ENCODE measurements at places on chromosomes 7 and 10.

GRCh38 chr10:63376560-63377304, 89.0 kb downstream of the JMJD1C start:
- no peak for DNase-seq

DNA sequence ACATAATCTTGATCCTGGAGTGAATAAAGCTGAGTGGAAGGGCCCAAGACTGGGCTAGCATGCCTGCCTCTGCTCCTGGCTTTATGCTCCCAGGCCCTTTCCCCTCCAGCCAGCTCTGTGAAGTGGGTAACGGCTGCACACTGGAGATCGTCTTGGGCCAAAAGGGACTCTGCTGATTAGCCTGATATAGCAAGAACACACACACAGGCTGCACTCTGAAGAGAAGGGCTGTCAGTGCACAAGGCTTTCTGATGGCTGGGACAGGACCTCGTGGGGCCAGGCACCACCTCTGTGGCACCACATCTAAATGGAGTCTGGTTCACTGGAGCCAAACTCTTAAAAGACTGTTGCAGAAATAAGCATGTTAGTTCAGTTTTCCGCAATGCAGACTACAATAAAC, 161.4 kb downstream of the NEURL1 start:
- no peak for DNase-seq

DNA sequence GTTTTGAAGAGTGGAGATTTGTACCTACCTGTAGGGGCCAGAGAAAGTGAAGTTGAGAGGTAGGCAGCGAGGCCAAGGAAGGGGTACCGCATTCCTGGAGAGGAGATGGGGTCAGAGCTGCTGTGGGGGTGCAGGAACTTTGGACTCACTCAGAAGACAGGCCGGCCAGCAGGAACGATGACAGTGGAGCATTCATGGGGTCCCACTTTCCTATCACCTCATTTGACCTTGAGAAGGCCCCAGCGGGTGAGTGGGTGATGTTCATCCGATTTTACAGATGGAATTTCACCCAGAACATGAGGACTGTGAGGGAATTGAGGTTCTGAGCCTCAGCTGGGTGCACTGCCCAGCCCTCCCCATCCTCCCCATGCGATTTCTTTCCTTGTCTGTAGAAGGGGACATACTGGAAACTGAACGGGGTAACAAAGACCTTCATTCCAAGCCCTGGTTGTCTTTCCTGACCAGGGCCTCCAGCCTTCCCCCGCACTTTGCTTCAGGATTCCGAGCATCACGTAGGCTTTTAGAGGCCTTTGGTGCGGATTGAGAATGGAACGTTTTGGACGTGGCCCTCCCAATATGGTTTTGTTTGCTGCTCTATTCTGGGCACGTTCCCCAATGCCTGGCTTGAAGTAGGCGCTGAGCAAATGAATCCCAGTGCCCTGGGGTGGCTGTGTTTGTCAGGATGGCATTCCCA, 87.3 kb downstream of the ADCY1 start:
- DNase-seq = no peak

- DNase-seq = no peak
Observed at GRCh38 chr7:4882169-4883032, 1.1 kb downstream of the RADIL start.

DNA sequence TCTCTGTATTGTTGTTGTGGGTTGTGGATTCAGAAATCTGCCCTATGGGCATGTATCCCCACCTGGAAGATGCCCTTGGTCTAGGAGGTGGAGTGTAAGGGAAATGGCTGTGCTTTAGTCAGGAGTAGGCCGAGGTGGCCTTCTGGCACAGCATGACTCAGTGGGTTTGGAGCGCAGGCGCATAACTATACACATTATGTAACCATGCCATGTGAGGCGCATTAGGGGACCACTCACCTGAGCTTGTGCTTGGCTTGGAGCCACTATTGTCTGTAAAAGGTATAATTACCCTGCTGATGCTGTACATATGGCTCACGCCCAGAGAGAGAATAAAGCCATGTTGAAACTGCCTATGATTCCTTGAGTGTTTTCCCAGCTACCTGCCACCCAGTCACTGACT, 20.6 kb upstream of the ADAMTS14 start:
- DNase-seq = no peak

GRCh38 chr7:89238156-89238555, 442.6 kb upstream of the TEX47 start:
- no peak for DNase-seq

GRCh38 chr7:146397141-146397540, 280.5 kb downstream of the CNTNAP2 start:
- no peak for DNase-seq

- DNase-seq = peak; percentile 39
Observed at GRCh38 chr7:107501593-107501992, 31.7 kb downstream of the GPR22 start.

DNA sequence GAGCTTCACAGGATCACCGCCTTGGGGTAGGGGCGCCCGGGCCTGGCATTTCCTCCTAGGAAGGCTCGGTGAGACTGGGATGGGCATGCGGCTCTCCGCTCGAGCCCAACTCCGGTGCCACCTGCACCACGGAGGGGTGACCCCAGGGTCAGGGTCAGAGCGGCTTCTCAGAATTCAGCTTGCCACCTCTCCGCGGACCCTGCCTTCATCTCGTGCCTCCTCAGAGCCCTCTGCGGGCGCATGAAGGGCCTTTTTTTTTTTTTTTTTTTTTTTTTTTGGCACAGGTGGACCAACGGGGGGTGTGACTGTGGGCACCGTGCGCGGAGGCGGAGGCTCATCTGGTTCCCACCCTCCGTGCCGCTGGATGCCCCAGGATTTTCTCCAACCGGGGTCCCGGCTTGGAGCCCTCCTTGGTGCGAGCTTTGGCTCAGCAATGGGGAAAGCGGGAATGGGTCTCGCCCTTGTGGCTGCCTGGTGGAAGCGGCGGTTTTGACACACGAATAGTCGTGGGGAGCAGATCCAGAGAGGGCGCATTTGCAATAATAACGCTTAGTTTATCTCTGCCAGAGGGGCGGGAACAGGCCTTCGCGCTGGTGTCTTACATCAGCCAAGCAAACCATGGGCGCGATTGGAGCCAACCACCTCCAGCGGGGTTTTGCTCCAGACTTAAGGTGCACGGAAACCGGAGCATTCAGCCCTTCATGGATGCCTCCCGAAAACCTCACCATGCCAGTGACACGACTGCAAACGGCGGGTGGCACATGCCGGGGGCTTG, 5.0 kb upstream of the TNRC18 start:
- DNase-seq = peak; percentile 43

- DNase-seq = peak; percentile 56
Observed at GRCh38 chr7:47335557-47336471, 246.1 kb downstream of the TNS3 start.
